Hepatocyte (in vitro differentiated cells): ENCODE measurements at places on chromosomes 4 and X. TPM values are rescaled to one million over a fixed set of nuclear protein-coding genes. Genes with fewer than 3 reads are reported as not detected.

DNA sequence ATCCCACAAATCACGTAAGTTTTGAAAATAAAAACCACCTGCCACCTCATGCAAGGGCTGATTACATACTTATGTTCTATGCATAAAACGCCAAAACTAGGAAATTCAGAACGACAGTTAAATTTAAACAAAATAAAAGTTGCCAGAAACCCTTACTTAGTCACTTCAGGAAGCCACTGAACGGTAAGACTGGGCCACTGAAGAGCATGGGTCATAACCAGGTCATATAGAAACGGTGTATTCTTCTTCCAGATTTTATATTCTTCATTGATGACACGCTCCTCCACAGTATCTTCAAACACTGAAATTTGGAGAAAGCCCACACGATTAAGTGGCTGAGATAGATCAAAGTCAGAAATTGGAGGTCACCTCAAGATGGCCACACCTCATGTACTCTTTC is 1.2 kb downstream of the RBBP7 start:
- H3K27ac ChIP-seq, result peak overlapping the region; percentile 94
- peaks cover 40% of the 10 kb centered on the region for H3K4me1 ChIP-seq
- H3K27me3 ChIP-seq, result no peaks in the 10 kb centered on the region
- DNase-seq, result no peak
- H3K4me3 ChIP-seq, result peak overlapping the region; percentile 76

Gene PABPC1L2B
- total RNA-seq, result not detected in 2 replicates

- H3K27me3 ChIP-seq, result no peaks in the 10 kb centered on the region
- no peaks in the 10 kb centered on the region for H3K36me3 ChIP-seq
- H3K4me3 ChIP-seq, result no peak overlapping the region
- no peak overlapping the region for H3K27ac ChIP-seq
- DNase-seq, result no peak
- H3K4me1 ChIP-seq, result no peaks in the 10 kb centered on the region
Measured at GRCh38 chr4:105246712-105247111, 100.0 kb downstream of the TET2 start.

DNA sequence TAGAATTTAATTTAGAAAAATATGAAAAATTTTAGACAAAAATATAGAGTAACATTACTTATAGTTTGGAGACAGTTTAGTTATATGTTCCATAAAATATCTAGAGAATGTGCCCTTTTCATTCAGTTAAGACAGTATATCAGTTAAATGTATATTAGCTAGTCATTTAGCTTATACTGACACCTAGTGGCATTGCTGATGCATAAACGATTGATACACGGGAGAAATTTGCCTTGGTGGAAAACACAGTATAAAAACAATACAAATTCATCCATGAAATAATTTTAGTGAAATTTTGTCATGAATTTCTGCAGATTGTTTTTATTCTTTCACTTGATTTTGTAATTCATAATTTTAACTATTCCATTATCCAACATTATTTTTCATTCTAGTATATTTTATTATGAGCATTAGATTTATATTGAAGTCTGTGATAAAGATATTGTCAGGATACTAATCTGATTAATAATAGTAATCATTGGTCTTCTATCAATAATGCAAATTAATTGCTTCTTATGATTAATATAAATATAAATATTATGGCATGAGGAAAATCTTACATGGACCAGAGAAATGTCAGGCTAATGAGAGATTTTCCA is 219.0 kb downstream of the TLL1 start:
- H3K27me3 ChIP-seq, result no peaks in the 10 kb centered on the region
- peak overlapping the region; percentile 79 for H3K27ac ChIP-seq
- no peak overlapping the region for H3K4me3 ChIP-seq
- no peaks in the 10 kb centered on the region for H3K4me1 ChIP-seq

GRCh38 chr4:113684534-113685091 is 76.9 kb downstream of the CAMK2D start:
- H3K36me3 ChIP-seq, result no peaks in the 10 kb centered on the region
- H3K27me3 ChIP-seq, result no peaks in the 10 kb centered on the region
- DNase-seq, result peak; percentile 81
- peaks cover 31% of the 10 kb centered on the region for H3K4me1 ChIP-seq
- H3K27ac ChIP-seq, result peak overlapping the region; percentile 53

Gene LUZP4
- not detected in 2 replicates for total RNA-seq
